ENCODE measurements at places on chromosomes 13 and 19.
A peak's percentile ranks its signal among the peaks of the same experiment; 100 is the strongest.

GRCh38 chr19:3537101-3537437 lies 1.9 kb upstream of the TEKTIP1 start:
- peaks cover 3% of the 10 kb centered on the region for H3K4me1 ChIP-seq
- no peak overlapping the region for H3K4me3 ChIP-seq
- no peaks in the 10 kb centered on the region for H3K27me3 ChIP-seq
- no peak overlapping the region for H3K27ac ChIP-seq
- DNase-seq = no peak
- peaks cover 29% of the 10 kb centered on the region for H3K36me3 ChIP-seq

DNA sequence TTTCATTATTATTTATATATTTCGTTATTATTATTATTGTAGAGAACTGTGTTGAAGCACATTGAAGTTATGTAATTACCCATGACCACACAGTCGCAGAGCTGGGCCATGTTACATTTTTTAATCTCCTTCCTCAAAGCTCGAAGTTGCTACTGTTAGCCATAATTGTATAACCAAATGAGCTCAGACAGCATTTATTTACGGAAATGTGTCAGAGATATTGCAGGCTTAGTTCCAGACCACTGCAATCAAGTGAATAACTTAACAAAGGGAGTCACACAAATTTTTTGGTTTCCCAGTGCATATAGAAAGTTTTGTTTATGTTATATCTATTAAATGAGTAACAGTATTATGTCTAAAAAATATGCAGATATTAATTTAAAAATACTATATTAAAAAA lies 147.1 kb upstream of the SLITRK1 start:
- H3K4me1 ChIP-seq = no peaks in the 10 kb centered on the region
- no peaks in the 10 kb centered on the region for H3K36me3 ChIP-seq
- DNase-seq = no peak
- H3K4me3 ChIP-seq = no peak overlapping the region
- peaks cover 3% of the 10 kb centered on the region for H3K27me3 ChIP-seq
- no peak overlapping the region for H3K27ac ChIP-seq

DNA sequence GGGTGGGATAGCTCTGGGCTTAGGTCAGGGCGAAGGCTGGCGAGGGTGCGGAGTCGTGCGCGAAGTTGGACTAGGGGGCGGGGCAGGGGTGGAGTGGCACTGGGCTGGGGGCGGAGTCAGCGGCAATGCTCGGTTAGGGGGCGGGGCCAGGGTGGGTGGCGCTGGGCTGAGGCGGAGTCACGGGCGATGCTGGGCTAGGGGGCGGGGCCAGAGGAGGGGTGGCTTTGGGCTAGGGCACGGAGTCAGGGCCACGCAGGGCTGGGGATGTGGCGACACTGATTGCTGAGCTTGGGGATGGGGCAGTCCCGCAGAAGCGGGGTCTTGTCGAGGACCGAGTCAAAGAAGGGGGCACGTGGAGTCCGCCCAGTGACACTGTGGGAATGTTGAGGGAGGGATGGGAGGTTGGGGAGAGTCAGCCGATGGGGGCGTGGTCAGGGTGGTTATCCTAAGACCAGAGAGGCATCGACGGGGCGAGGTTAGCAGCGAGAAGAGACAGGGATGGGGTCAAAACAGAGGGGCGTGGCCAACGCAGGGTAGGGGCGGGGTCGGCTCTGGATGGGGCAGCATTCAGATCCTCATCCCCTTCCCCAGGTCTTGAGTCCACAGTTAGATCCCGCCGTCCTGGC lies 8.7 kb downstream of the HOMER3 start:
- H3K36me3 ChIP-seq = peaks cover 15% of the 10 kb centered on the region
- H3K27ac ChIP-seq = no peak overlapping the region
- peak; percentile 85 for DNase-seq
- no peaks in the 10 kb centered on the region for H3K27me3 ChIP-seq
- H3K4me3 ChIP-seq = peak overlapping the region; percentile 43

DNA sequence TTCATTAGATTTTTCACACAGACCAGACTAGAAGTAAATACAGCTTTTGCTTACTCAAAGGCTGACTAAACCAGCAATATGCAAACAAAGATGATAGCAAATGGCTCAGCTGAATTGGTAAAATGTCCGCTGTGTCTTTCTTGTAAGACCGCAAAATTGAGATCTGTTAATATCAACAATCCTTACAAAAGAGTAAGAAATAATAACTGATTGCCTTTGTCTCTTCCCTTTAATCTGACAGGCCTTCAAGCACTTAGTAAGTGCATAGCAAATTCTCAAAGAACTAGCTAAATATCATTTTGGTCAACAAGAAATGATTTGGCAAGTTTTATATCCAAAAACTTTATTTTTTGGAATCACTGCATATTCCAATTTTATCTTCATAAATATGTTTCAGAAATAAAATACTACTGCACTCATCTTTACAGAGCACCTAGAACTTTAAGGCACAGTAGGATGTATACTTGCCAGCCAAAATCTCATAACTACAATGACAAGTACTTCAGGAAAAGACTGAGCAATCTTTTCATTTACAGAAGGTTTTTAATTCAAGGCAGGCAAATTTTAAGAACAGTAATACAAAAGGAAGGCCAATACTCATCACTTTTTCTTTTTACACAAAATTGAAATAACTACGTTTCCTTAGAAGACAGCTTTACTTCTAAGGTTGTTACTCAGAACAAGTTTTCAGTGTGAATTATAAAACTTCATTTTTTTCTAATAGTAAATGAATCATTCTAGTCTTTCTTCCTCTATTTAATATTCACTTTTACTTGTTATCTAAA lies 1.1 kb downstream of the ELF1 start:
- H3K27ac ChIP-seq = no peak overlapping the region
- H3K27me3 ChIP-seq = no peaks in the 10 kb centered on the region
- H3K4me1 ChIP-seq = no peaks in the 10 kb centered on the region
- no peak for DNase-seq
- no peak overlapping the region for H3K4me3 ChIP-seq

- DNase-seq = no peak
- peaks cover 3% of the 10 kb centered on the region for H3K4me1 ChIP-seq
- no peaks in the 10 kb centered on the region for H3K27me3 ChIP-seq
- H3K36me3 ChIP-seq = no peaks in the 10 kb centered on the region
These were observed 752 bp upstream of the HAS1 start for GRCh38 chr19:51724543-51724942.
